ENCODE measurements at places on chromosomes 4 and X.

DNA sequence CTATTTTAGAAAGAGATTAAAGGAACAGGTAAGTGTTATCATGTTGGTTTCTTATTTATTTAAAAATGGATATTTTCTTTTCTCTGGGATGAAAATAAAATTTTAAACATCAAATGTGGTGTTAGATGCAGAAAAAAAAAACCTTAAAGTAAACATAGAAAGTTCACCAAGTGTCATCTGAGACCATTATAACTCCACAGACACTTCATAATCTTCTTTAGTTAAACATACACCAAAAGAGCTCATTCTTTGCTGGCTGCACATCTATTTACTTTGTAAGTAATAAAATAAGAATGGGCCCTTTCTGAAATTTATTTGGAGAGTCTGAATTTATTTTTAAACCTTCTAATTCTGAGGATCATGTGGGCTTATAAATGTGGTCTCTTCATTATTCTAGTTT, 460.7 kb upstream of the CTSO start:
- no peak for DNase-seq

GRCh38 chrX:43813898-43814297, 68.4 kb downstream of the MAOB start:
- DNase-seq: peak; percentile 0

DNA sequence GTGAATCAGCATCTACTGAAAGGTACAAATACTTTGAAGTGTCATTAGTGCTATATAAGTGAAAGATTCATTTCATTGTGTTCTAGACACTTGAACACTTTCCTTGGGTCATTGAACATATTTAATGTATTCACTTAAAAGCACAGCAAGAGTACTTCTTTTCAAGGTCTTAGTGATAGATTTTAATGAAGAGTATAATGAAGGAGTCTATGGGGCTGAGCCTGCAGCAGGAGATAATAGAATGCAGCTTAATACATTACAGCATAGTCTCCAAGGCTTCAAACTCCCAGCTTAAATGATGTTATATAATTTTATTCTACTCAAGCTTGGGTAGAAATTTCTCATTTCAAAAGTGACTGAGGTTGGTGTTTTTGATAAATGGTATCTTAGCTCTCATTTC, 66.1 kb upstream of the VEGFC start:
- DNase-seq: no peak

GRCh38 chr4:13701937-13702446, 74.5 kb upstream of the BOD1L1 start:
- DNase-seq: no peak

DNA sequence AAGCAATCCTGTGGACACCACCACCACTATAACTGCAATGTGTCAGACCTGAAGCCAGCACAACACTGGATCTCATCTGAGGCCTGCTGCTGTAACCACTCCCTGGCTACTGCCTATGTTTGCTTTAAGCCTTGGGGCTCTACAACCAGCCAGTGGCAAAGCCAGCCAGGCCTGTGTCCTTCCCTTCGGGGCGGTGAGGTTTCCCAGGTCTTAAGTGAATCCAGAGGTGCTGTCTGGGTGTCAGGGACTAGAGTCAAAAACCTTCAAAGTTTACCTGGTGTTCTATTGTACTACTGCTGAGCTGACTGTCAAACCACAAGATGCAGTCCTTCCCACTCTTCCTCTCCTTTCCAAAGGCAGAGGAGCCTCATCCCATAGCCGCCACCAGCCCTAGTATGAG, 750.5 kb downstream of the FAM133A start:
- no peak for DNase-seq

DNA sequence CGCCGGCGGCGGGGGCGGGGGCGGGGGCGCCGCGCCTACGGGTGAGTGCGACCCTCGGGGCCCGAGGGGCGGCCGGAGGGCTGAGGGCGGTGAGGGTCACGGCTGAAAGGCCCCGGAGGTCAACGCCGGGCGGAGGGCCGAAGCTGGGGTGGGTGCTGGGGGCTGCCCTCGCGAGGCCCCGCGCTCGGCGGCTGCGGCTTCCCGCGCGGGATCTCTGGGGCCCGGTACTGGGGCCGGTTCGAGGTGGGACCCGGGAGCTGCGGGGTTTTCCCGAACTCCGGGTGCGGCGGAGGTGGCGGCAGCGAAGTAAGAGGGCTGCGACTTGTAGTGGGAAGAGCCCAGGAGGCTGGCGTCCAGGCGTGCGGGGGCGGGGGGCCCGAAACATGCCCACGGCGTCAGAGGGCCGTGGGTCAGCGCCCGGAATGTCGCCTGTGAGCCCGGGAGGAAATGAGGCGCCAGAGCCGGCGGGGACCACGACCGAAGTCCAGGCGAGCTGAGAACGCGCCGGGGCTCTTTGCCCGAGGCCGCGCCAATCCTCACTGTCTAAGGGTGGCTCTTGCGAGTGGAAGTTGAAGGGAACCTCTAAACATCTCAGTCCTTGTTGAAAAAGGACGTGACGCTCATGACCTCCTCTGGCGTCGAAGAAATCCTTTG, 407 bp downstream of the IL13RA1 start:
- DNase-seq: no peak

- DNase-seq: no peak
Observed at GRCh38 chr4:27350161-27350560, 489.5 kb downstream of the STIM2 start.

DNA sequence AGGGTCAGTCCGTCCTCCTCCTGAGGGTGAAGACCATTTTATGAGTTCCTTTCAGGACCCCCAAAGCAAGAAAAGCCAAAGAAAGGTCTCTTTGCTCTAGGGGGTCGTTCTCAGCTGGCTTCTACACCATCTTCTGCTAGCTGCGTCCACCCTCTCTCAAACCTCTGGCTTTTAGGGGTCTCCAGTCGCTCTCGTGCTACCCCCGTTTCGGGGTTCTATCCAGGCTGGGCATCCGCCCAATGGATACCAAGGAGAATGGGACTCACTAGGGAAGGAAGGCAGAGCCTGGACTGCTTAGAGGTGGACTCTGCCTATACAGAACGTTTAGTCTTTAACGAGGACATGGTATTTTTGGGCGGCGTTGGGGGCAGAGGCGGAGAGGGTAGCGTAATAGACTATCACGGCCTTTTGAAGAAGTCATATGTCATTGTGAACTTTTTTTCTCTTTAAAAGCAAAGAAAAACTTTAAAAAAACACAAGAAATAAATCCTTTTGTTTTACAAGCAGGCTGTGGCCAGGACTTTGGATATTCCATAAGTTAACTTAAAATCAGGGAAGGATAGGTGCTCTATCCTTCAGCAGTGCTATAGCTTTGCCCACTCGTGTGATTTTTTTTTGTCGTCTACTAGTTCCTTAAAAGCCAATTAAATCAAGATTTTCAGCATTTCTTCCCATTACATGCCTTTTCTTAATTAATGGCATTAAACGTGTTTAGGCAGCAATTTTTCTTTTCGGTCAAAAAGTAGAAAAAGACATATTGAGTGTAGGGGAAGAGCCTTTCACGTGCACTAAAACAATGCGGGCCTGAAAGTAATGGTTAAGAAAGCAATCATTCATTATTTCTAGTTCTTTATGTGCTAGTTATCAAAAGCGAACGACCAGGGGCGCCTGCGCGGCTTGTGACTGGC, 7.2 kb upstream of the PITX2 start:
- DNase-seq: no peak

DNA sequence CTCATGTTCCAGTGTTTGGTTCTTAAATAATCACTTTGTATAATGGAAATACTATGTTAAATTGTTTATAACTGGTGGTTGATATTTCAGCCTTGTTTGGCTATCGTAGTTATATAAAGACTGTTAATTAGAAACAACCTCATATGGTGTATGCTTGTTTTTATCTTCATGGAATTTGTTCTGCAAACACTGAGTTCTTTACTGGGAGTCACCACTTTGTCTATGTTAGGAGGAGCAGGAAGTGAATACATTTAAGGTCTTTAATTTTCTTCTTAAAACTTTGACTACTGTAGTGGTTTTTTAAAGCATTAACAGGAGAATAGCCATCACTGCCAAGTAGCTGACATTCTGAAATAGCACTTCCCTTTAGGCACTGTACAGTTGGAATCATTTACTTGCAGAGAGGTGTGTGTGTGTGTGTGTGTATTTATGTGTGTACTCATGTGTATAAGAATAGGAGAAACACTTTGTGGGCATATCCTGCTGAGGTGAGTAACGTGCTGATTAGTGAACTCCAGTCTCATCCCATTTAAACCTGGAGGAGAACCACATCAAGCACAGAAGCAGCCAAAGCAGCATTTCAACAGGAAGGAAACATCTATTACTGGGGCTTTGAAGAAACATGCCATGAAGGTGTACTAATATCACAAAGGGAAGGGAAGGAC, 37.8 kb downstream of the TET2 start:
- DNase-seq: no peak

DNA sequence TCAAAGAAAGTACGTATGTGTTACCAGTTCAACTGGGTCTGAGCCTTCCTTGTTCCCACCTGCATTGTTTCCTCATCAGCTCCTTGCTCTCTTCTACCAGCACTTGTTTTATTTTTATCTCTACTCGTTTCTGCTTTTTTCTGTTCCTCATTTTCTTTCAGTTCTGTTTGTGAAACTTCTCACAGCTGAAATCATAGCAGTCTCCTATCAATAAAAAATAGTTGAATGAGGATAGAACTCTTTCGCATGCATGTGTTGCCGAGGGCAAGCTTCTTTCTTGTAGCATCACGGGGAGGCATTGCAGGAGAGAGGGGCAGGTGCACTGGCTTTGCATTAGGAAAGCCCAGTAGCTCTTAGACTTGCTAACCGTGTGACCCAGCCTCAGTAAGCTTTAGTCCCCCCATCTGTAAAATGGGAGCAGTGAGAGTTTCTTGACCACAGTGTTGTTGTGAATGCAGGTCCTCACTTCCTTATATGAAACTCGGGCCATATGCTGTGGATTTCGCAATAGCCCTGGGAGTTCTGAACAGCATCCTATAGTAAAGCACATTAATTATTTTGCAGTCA, 24.7 kb downstream of the OFD1 start:
- no peak for DNase-seq

DNA sequence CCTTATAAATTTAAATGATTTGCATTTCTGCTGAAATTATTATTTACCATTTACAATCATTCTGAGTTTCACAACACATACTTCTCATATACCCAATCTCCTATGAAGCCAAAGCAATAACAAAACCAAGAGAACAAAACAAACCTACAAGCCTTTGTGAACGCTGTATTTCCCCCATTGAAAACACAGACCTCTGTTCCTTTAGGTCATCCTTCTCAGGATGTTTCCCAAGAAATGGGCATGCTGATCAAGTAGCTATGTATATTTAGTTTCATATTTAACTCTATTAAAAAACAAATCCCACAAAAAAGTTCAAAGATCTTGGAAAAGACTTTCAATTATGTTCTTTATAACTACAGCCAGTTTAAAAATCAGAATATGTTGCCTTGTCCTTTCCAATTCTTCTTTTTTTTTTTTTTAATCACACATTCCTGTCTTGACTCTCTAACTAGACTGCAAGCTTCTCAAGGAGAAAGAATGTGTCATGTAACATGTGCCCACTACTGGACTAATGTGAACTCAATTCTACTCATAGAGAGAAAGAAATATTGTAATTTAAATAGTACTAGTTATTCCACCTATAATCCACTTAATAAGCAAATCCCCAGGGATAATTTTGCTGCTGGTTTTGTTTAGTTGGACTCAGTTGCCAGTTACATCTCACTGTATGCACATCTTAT, 84.3 kb upstream of the PRSS48 start:
- DNase-seq: no peak

GRCh38 chr4:89863533-89863932, 26.6 kb upstream of the SNCA start:
- no peak for DNase-seq

GRCh38 chr4:175127314-175127713, 209.2 kb downstream of the ADAM29 start:
- DNase-seq: no peak

- DNase-seq: no peak
Observed at GRCh38 chr4:154928640-154929257, 147.7 kb downstream of the RBM46 start.

DNA sequence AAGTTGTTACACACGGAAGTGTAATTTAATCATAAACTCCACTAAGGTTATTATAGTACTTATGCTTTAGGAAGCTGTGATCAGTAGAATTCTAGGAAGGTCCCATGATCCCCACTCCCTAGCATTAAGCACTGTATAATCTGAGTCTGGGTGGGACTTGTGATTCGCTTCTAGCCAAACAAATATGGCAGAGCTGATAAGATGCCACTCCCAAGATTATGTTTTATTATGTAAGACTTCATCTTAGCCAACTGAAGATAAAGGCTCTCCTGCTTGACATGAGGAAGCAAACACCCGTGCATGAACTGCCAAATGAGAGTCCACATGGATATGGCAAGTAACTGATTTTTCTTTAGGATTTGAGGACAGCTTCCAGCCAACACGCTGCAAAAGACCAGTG, 186.4 kb upstream of the NDST3 start:
- DNase-seq: no peak

DNA sequence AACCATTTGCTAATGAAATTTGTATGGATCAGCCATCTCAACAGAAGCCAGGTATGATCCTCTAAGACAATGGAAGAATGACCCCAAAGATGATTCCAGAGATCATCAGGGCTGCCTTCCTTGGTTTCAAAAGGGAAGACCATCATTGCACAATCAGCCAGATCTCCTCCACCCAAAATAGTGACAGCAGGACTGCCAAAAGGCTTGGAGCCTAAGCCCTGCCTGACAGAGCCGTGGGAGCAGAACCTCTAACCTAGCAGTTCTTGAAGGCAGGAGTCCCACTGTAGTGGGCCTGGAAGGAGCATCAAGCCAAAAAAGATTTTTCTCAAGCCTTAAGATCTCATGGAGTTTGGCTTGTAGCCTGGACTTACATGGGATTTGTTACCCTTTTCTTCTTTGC, 226.0 kb downstream of the RASL11B start:
- no peak for DNase-seq

DNA sequence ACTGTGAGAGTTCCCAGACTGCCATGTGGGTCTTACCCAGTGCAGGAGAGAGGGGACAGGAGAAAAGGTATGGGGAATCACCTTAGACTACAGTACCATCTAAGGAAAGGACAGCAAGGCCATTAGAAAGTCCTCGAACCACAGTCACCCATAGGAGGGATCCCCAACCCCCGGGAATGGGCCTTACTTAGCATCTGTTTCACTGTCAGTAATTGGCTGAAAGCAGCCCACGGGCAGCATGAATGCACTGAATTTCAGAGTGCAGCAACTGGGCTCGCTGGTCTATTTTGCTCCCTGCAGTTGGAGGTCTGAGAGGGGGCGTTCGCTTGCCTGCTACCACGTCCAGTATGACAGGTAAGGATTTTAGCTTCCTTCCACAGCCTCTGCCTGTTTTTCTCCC, 50.4 kb upstream of the KLHL8 start:
- DNase-seq: no peak

DNA sequence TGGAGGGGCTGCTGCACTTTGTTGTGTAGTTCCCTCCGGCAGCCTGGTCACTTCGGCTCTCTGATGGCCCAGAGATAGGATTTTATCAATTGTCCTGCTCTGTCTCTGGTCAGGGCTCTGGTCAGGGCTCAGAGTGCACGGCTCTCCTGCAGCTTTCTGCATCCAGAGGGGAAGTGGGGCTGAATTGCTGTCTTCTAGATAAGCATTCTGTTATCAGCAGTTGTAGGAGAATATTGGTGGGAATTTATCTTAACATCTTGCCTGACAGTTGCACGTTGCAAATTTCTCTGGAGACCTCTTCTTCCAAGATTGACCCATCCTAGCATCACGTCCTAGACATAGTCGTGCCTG, 62.8 kb downstream of the FAM193A start:
- DNase-seq: no peak

GRCh38 chr4:125677665-125678307, 363.0 kb downstream of the FAT4 start:
- DNase-seq: no peak

- DNase-seq: no peak
Observed at GRCh38 chr4:169226565-169226964, 44.2 kb downstream of the SH3RF1 start.

- DNase-seq: no peak
Observed at GRCh38 chrX:96792047-96792446, 91.7 kb upstream of the RPA4 start.

Data from NCI-H526 treated with DMSO at 0.1 percent for 48 hours (cell line).